Stimulated activated CD8-positive, alpha-beta memory T cell treated with anti-CD3 and anti-CD28 coated beads, Interleukin-4, amount 100 ng/mL, for 48 hours (primary cell): ENCODE measurements at places on chromosomes 11 and 22.

- DNase-seq, result no peak
Observed at GRCh38 chr11:110966131-110966530, 253.9 kb upstream of the ARHGAP20 start.

- DNase-seq, result peak; percentile 85
Observed at GRCh38 chr22:39316440-39317083, 2.9 kb downstream of the RPL3 start.

GRCh38 chr22:32660292-32660691, 141.2 kb upstream of the TIMP3 start:
- DNase-seq, result peak; percentile 71

GRCh38 chr11:48040830-48041444, 60.6 kb downstream of the PTPRJ start:
- no peak for DNase-seq

GRCh38 chr11:8839306-8839956, 71.6 kb upstream of the AKIP1 start:
- DNase-seq, result no peak

- no peak for DNase-seq
Observed at GRCh38 chr22:44666207-44666585, 35.8 kb upstream of the PRR5 start.

DNA sequence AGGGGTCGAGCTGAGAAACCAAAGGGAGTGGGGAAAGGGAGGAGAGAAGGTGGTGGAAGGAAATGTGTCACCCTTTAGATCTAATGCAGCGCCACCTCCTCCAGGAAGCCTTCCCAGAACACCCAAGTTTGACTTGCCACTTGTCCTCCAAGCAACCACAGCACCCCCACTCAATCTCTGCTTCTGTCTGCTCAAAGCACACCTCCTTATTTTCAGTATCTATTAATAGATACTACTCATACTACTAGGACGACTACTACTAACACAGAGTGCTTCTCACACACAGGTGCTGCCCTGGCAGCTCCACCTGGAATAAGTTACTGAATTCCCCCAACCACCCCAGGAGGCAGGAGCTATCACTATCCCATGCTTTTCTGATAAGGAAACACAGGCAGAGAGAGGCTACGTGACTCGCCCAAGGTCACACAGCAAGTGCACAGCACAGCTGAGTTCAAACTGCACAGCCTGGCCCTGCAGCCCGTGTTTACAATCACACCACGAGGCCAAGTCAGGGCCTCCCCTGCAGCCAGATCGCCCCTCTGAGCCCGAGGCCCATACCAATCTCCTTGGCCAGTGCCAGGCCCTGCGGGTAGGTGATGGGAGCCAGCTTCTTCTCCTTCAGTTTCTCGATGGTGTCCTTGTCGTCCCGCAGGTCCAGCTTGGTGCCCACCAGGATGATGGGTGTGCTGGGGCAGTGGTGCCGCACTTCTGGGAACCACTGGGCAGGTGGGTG, 13.2 kb downstream of the RAC2 start:
- peak; percentile 91 for DNase-seq

GRCh38 chr11:71489311-71490043, 36.5 kb downstream of the NADSYN1 start:
- DNase-seq, result peak; percentile 79

- DNase-seq, result no peak
Observed at GRCh38 chr11:129295746-129296145, 79.9 kb upstream of the BARX2 start.

DNA sequence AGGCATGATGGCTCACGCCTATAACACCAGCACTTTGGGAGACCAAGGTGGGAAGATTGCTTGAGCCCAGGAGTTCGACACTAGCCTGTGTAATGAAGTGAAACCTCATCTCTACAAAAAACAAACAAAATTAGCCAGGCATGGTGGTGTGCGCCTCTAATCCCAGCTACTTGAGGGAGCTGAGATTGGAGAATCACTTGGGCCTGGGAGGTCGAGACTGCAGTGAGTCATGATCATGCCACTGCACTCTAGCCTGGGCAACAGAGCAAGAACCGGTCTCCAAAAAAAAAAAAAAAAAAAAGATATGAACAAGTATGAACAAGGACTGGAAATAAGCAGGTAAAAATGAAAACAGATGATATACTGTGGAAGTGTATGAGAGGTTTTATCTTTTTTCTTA, 54.1 kb upstream of the SOX6 start:
- DNase-seq, result no peak

DNA sequence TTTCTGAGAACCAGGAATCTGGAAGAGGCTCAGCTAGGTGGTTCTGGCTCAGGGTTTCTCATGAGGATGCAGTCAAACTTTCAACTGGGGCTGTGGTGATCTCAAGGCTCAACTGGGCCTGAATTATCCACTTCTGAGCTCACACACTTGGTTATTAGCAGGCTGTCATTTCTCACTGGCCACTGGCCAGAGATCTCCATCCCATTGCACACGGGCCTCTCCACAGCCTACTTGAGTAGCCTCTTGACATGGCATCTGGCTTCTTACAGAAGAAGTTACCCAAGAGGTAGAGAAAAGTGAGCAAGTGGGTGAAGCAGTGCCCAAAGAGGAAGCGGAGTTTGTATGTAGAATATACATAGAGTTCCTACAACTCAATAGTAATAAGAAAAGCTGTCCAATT, 16.0 kb downstream of the CALCA start:
- DNase-seq, result no peak
